Right ventricle myocardium superior (tissue), 1 donor: ENCODE measurements at places on chromosomes 4 and X. TPM values are rescaled to one million over a fixed set of nuclear protein-coding genes. Genes with fewer than 3 reads are reported as not detected.

EIF4E gene
- 50.3 TPM for total RNA-seq

GRCh38 chrX:155767051-155767875 lies 113.9 kb upstream of the VAMP7 start:
- peak; percentile 55 for DNase-seq

DNA sequence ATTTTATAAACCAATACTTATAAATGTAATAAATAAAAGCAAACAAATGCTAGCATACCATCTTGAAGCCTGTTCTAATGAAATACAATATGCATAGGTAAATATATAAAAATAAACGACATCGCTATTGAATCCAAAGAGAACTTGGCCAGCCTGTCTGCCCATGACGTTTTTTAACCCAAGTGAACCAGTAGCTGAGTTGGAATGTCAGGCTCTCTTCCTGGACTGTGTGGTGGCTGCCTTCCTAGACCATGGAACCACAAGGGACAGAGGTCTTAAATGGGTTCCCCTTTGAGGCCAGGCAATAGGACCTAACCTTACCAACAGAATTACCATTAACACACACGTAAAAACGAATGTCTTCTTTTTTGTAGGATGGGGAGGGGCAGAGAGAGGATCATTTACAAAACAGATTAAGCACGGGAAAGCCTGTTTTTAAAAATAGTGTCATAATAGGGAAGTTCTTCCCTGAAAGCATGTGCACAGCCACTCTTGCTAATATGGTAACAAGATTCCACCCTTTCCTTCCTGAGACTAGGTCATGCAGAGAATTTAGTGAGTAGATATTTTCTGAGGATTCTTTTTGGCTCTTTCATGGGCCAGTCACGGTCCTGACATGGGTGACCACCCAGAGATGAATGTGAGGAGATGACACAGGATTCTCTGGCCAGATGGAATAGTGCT lies 69.4 kb upstream of the ACSL1 start:
- no peak for DNase-seq

YY2 gene
- 0.35 TPM for total RNA-seq

UGT2B10 gene
- not detected for total RNA-seq

GRCh38 chr4:19807505-19807904 lies 444.2 kb upstream of the SLIT2 start:
- DNase-seq = no peak

HADH gene
- total RNA-seq = 249 TPM

DNA sequence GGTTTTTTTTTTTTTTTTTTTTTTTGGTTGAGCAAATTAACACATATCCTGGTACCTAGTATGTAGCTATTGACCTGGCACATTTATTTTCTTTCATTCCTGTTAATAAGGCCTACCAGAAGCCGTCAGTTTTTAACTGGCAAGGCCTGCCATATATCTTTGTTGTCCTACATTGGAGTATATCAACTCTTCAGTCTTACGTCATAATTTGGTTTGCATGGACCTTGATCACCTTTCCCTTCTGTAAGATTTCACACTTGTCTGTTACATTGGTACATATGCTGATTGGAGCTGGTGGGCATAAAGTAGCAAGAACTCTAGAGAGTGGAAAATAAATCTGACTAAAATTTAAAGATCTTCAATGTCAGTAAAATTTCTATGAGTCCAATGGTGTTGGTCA lies 1658.0 kb downstream of the C4orf33 start:
- no peak for DNase-seq

DNA sequence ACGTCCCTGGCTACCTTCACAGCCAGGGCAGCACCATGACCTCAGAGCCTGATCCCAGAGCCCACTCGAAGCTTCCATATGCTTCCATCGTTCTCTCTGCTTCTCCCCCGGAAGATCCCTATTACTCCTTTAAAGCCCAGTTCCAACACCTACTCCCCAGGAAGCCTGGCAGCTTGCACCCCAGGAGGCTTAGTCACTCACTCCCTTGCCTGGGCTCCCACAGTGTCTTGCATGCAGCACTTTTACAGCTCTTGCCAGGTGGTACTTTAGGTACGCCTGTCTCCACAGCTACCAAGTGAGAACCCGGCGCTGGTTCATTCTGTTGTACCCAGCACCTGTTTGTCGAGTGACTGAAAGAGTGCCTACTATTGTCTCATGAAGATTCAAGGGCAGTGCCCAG lies 24.5 kb upstream of the MAMLD1 start:
- DNase-seq = no peak

TIMP1 gene
- total RNA-seq = 62.7 TPM

DNA sequence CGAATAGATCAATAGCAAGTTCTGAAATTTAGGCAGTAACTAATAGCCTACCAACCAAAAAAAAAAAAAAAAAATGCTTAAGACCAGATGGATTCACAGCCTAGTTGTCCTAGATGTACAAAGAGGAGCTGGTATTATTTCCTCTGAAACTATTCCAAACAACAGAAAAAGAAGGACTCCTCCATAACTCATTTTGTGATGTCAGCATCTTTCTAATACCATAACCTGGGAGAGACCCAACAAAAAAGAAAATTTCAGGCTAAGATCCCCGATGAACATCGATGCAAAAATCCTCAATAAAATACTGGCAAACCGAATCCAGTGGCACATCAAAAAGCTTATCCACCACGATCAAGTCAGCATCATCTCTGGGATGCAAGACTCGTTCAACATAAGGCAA lies 1557.9 kb downstream of the C4orf33 start:
- DNase-seq = no peak

SYAP1 gene
- 16.0 TPM for total RNA-seq

DNA sequence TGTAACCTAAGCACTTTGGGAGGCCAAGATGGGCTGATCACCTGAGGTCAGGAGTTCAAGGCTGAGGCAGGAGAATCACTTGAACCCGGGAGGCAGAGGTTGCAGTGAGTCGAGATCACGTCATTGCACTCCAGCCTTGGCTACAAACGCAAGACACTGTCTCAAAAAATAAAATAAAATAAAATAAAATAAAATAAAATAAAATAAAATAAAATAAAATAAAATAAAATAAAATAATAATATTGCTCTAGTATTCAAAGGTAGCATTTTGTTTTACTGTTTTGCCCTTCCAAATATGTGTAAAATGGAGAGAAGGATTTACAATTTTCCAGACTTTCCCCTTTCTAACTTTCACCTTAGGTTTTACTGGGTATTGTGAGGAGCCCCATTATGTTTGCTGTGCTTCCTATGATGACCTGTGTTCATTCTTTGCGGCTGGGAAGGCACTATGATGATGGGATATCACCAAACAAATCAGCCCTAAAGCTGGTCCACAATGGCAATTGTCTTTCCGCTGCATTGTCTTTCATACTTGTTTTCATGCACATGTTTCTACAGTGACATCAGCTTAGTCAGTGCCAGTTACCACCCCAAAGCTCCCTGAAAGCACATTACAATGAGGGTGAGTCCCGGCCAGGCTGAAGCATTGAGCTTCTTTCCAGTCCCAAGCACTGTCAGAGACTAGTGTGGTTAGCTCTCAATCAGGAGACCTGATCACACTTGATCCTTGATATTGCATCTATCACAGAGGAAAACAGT lies 50.8 kb downstream of the DTHD1 start:
- DNase-seq = no peak

CXCL8 gene
- total RNA-seq = not detected

GRCh38 chrX:31232506-31232905 lies 160.7 kb upstream of the FTHL17 start:
- no peak for DNase-seq

GRCh38 chr4:153113061-153113837 lies 91.0 kb upstream of the TRIM2 start:
- DNase-seq = no peak

GRCh38 chr4:100189820-100190642 lies at the start of gene DDIT4L:
Gene DDIT4L (minus strand): TSS chr4:100190468. CDS start chr4:100189983, 485 bp downstream.
- peak; percentile 49 for DNase-seq

PF4V1 gene
- total RNA-seq = not detected

DNA sequence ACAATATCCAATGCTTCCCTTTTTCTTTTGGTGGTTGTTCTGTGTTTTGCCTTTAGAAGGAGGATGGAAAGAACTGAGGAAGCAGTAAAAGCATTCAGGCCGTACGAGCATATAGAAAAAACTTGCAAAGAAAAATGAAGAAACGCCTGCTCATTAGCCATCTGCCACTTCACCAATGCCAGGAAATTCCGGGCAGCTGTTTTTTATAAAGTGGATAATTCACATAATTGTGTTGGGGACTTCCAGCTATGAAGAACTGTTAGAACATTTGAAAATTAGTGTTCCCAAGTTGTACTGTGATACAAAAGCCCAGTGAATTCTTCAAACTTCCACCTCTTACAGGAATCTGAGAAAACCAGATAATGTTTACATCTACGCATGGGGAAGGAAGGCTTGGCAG lies 11.7 kb downstream of the RELL1 start:
- no peak for DNase-seq

PAGE5 gene
- not detected for total RNA-seq

GRCh38 chr4:6942238-6942800 lies 32.7 kb downstream of the TBC1D14 start:
- DNase-seq = no peak

DNA sequence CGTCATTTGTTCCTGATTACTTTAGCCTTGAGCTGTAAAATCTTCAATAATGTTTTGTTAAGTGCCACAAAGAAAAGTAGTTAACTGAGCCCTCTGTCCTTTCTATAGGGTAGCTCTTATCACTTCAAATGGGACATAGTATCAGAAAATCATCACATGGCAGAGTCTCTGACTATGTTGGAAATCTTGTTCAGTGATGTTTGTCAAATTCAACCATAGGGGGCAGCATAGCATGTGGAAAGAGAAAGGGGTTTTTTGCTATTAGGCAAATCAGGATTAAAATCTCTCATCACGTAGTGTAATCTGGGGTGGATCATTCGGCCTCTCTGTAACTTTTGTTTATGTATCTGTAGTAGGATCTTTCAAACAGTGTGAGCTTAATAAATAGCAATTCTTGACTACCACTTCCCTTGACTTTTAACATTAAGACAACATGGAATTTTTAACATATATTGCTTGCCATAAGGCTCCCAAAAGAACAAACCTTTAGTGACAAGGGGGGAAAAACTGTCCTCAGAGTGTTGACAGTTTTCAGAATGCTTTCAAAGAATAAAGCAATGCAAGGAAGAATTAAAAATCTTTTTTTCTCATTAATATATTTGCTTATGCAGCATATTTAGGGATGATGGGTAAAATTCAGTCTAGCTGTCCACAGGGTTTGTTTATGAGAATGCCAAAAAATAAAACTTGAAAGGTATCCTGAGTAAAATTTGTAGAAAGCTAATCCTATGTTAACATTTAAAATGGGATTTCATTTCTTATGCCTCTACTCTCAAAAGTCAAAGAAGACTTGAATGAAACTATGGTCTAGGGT lies 127.2 kb downstream of the FBXW7 start:
- no peak for DNase-seq

PRDM8 gene
- total RNA-seq = 0.73 TPM

NMU gene
- total RNA-seq = not detected

FAT4 gene
- total RNA-seq = 6.2 TPM

DNA sequence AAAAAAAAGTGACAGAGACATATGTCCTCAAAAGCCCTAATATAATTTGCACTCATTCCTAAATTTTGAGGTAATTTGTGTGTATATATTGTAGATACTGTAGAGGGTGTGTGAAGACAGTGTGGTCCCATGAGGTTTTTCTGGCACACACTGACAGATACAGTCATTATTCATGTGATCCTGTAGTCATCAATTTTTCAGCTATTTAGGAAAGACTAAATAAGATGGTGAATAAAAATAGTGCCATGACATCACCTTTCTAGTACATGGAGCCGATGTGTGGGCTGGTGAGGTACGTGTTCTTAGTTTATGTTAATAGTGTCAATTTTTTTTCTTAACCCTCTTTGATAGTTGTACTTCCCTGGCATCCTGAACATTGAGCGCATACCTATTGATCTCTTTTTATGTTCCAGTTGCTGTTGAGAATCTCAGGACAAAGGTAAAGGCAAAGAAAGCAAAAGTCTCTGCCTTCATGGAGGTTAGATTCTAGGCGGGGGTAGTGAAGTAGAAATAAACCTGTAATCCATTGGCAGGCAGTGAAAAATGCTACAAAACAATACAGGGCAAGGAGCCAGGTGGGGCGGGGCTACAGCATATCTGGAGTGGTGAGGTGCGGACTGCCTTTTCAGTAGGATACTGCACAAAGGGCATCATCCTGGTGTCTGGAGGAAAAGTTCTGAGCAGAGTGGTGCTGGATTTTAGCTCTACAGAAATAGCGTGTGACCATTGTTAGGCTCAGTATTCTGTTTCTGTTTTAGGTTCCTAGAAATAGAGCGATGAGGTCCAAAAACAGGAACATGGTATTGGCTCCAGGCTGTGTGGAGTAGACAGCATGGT lies 93.8 kb downstream of the ARHGAP10 start:
- peak; percentile 74 for DNase-seq

- no peak for DNase-seq
These were observed 10.5 kb upstream of the CHRDL1 start for GRCh38 chrX:110806145-110806544.

DNA sequence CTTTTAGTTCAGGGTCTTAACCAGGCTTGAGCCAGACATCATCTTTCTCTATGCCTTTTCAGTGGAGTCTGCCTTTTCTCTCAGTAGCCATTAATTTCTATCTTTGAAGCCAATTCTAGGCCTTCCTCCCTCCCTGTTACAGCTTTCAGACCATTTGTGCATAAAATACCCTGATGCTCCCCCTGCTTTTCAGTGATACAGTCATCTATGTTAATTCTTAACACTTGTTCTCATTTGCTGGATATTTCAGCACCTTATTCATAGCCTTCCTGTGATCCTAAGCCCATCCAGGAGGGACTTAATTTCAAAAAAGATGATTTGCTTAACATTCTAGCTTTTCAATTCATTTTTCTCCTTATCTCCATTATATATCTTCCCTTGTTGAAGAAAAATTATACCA lies 42.3 kb downstream of the ANXA10 start:
- no peak for DNase-seq

DNA sequence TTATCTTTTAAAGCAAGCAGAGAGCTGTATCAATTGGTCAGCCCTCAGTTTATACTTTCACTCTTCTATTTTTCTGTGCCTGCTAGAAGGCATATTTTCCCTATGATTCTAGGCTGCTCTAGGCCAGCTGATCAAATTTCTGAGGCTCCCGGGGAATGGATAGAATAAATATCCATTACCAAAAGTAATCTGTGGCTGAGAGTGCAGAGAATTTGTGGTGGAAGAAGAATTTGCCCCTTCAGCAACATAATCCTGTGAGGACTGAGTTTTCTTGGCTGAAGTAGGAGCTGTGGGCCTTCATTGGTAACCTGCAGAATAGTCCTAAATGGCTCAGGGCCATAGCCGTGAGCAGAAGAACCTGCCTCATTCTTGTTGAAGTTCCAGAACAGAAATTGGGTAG lies 314.6 kb upstream of the CASK start:
- no peak for DNase-seq

GRCh38 chr4:184768296-184768695 lies 34.4 kb upstream of the CENPU start:
- DNase-seq = no peak

LRIT3 gene
- not detected for total RNA-seq
